ENCODE measurements at places on chromosomes 12 and 14.
A peak's percentile ranks its signal among the peaks of the same experiment; 100 is the strongest.

GRCh38 chr14:75561013-75561432 is 17.4 kb upstream of the FLVCR2 start:
- DNase-seq: peak; percentile 71

DNA sequence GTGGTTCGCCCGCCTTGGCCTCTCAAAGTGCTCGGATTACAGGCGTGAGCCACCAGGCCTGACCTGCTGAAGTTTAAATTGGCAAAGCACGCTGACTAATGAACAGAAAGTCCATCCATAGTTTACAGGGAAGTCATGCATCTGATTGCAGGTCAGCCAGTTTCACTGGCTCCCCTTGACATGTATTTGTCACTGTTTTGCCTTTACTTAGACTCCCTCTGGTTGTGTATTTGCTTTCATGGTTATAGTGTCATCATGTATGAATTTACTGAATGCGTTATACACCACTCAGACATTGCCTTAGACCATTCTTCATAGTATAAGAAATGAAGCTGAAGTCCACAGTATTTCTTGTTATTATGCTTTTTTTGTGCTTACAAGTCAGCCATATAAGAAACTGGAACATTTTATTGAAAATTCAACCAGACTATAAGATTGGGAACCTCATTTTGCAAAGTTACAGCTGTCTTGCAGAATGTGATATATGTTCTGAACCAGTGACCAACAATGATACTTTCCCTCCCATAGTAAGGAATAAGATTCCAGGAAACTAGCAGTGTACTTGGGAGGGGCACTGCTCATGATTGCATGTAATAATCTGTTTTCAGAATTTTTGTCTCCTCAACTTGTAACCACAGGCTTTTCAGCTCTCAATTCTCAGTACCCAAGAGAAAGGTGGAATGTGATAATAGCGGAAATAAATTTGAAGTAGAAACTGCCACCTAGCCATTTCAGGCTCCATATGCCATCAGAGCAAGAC is 51.9 kb upstream of the ATF7IP start:
- no peak for DNase-seq

DNA sequence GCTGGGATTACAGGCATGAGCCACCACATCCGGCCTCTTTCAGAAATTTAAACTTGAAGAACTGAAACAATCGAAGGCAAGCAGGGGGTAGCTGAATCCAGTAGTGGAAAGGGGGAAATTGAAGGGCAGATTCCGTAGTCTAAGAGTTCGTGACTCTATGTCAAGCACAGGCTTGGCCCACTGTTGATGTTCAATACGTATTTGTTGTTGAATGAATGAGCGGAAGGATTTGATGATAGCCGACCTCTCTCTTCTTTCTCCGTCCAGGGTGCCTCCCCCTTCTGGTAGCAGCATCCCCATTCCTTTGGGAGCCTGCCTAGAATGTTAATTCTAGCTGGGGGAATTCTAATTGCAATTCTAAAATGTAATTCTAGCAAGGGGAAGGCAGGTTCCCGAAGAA is 59.8 kb upstream of the MED13L start:
- DNase-seq: no peak

DNA sequence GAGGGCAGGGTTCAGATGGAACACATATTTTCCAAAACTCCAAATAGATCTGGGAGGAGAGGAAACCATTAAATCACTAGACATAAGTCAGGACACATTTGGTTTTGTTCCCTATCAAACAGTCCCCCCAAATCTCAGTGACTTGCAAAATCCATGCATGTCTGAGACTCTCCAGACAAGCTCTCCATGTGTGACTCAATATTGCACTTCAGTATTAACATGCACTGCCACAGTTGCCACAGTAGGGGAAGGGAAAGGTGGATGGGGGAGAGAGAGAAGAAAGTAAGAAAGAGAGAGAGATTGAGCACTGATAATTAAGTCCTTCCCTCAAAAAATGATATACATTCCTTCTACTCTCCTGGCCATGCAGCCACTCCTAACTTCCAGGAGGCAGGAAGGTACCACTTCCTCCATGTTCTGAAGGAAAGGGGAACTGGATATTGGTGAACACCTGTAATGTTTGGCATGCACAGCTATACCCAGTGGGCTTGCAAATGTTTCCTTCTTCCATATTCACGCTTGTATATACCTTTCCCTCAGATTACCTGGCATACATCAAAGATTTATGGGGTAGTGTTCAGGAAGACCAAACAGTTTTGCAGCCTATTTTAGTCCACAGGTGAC is 310.0 kb downstream of the ZFP36L1 start:
- no peak for DNase-seq

- peak; percentile 33 for DNase-seq
Measured at GRCh38 chr12:66533767-66534166, 145.1 kb downstream of the GRIP1 start.

- no peak for DNase-seq
Measured at GRCh38 chr14:49659526-49660455, 24.7 kb upstream of the DNAAF2 start.

DNA sequence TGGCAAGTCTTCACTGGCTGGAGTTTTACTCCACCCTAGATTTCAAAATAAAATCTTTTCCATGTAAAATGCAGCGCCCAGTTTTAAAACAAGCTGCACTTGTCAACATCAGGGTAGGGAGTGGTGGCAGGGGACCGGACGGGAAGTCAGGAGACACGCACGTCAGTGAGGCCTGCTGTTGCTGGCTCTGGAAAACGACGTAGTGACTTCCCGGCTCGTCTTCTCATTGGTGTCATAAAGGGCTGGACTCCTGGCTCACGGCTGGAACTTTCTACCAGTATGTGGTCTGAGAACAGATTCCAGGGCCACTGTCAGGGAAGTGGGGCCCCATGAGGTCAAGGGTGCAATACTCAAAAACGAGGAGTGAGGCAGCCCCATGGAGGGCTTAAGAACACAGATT is 64.2 kb upstream of the FOXN3 start:
- no peak for DNase-seq

All from GM12865 (cell line).